ENCODE measurements at places on chromosomes 16 and 17. TPM values are rescaled to one million over a fixed set of nuclear protein-coding genes. Genes with fewer than 3 reads are reported as not detected.

DNA sequence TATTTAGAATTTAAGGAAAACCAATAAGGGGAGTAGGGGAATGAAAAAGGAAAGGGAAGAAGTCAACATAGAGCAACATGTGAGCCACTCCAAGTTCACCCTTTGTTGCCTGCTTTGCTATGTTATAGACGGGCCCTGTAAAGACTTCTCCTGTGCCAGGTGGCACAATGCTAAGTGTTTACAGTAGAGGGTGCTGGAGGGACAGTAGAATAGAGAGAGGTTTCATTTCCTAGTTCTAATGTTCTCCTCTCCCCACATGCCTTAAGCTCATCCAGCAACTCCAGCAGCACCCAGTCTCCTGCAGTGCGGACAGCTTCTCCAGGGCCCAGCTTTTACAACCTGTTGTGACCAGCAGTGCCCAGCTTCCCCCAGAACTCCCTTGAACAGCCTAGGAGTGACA is 468.0 kb downstream of the HS3ST3B1 start:
- DNase-seq = no peak
- no peaks in the 10 kb centered on the region for H3K27me3 ChIP-seq
- H3K27ac ChIP-seq = no peak overlapping the region
- H3K36me3 ChIP-seq = no peaks in the 10 kb centered on the region

DNA sequence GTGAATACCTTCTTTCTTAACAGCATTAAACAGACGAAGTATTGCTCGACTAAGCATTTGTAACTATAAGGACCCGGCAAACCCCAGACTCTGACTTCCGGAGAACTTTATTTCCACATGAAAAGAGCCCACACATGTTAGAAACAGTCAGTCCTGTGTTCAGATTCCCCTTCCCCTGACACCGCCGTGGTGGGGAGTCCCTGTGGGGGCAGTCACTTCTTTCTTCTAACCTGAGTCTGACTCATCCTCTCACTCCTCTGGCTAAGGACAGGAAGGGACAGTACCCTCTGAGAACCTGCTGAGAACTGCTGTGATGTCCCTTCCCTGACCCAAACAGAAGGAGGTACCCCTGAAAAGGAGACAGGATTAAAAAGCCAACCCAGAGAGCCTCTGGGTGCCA is 165.1 kb downstream of the XYLT1 start:
- H3K4me1 ChIP-seq = peaks cover 44% of the 10 kb centered on the region
- no peaks in the 10 kb centered on the region for H3K27me3 ChIP-seq

Gene PPM1D
- total RNA-seq = 13.3 TPM

DNA sequence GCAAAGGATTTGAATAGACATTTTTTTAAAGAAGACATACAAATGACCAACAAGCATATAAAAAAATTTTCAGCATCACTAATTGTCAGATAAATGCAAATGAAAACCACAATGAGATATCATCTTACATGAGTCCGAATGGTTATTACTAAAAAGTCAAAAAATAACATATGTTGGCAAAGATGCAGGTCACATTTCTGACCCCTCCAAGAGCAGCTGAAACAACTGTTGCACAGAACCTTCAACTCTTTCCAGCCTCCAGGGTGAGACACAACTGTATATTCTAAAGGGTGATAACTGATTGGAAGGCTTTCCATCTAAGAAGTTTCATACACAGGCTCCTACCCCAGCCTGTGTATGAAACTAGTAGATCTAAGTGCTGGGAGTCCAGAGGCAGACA is 51.9 kb downstream of the SLFN5 start:
- no peaks in the 10 kb centered on the region for H3K4me1 ChIP-seq
- peaks cover 9% of the 10 kb centered on the region for H3K27me3 ChIP-seq
- DNase-seq = no peak
- no peak overlapping the region for H3K4me3 ChIP-seq
- H3K36me3 ChIP-seq = no peaks in the 10 kb centered on the region

DNA sequence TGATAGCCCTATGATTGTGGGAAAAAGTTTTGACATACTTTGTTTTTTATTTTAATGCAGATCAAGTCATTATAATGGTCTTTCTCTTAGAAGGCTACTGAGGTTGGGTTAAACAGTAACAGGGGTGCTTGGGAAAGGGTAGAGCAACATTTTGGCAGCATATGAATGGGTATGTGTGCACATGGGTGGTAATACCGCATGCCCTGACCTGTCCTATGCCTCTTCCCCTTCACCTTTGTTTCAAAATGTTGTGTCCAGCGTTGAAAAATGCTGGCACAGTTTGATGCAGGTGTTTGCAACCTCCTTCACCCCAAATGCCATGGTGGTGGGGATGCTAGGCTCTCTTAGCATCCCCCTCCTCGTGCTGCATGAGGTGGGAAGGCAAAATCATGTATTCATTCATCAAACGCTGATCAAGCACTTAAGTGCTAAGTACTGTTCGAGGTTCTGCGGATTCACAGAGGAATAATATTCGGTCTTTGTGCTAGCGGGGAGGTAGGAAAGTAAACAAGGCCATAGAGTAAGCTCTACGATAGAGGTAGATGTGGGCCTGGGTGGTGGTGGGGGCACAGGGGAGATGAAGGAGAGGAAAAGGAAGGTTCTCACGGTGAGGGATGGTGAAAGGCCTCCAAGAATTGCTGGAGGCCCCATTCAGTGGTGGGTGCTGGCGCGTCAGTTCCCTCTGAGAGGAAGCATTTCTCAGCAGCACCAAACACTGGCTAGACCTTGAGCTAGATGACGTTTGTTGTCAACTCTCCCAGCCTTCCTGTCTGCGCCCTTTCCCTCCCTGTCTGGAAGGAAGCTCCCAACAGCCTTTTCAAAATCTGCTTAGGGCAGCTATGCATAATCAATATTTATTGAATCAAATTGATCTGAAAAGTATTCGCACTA is 13.3 kb upstream of the MARCHF10 start:
- no peak overlapping the region for H3K27ac ChIP-seq
- DNase-seq = no peak
- H3K4me1 ChIP-seq = peaks cover 27% of the 10 kb centered on the region
- no peak overlapping the region for H3K4me3 ChIP-seq

GRCh38 chr17:1431631-1432104 is 24.4 kb downstream of the CRK start:
- no peaks in the 10 kb centered on the region for H3K4me1 ChIP-seq
- H3K4me3 ChIP-seq = no peak overlapping the region
- H3K27me3 ChIP-seq = no peaks in the 10 kb centered on the region
- H3K27ac ChIP-seq = 0 out of 2 replicates have a peak overlapping the region, but pooled peaks have one; percentile 32
- DNase-seq = no peak
- H3K36me3 ChIP-seq = peaks cover 27% of the 10 kb centered on the region

DNA sequence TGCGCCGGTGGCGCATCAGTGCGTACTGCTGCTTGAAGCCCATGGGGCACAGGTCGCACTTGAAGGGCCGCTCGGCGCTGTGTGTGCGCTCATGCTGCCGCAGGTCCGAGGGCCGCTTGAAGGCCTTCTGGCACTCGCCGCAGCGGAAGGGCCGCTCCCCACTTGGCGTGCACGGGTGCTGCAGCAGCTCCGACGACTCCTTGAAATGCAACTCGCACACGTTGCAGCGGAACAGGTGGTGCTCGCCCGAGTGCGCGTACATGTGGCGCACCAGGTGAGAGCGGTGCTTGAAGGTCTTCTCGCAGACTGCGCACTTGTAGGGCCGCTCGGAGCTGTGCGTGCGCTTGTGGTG is 3.3 kb downstream of the ZNF319 start:
- H3K4me1 ChIP-seq = peaks cover 8% of the 10 kb centered on the region
- DNase-seq = no peak
- no peaks in the 10 kb centered on the region for H3K27me3 ChIP-seq
- H3K36me3 ChIP-seq = no peaks in the 10 kb centered on the region

- no peaks in the 10 kb centered on the region for H3K36me3 ChIP-seq
- H3K4me1 ChIP-seq = peaks cover 36% of the 10 kb centered on the region
- peak; percentile 98 for DNase-seq
Measured at GRCh38 chr16:56281249-56281805, 90.0 kb downstream of the GNAO1 start.

GRCh38 chr17:74008196-74008595 is 195.3 kb upstream of the RPL38 start:
- no peaks in the 10 kb centered on the region for H3K36me3 ChIP-seq
- H3K27me3 ChIP-seq = no peaks in the 10 kb centered on the region
- no peak overlapping the region for H3K27ac ChIP-seq
- H3K4me1 ChIP-seq = peaks cover 7% of the 10 kb centered on the region

DNA sequence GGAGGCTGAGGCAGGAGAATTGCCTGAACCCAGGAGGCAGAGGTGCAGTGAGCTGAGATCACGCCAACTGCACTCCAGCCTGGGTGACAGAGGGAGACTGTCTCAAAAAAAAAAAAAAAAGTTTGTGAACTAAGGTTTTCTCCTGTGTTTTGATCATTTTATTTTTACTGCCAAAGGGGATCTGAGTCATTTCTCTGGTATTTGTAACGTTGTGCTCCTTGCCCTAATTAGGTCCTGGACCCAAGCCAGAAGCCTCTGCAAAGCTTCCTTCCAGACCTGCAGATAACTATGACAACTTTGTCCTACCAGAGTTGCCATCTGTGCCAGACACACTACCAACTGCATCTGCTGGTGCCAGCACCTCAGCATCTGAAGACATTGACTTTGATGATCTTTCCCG is 32.1 kb downstream of the IST1 start:
- DNase-seq = no peak
- H3K27ac ChIP-seq = no peak overlapping the region
- H3K36me3 ChIP-seq = peaks cover 65% of the 10 kb centered on the region

- no peak for DNase-seq
- H3K27me3 ChIP-seq = no peaks in the 10 kb centered on the region
- no peak overlapping the region for H3K4me3 ChIP-seq
- H3K36me3 ChIP-seq = no peaks in the 10 kb centered on the region
- H3K4me1 ChIP-seq = no peaks in the 10 kb centered on the region
Measured at GRCh38 chr16:56258508-56259424, 67.5 kb downstream of the GNAO1 start.

DNA sequence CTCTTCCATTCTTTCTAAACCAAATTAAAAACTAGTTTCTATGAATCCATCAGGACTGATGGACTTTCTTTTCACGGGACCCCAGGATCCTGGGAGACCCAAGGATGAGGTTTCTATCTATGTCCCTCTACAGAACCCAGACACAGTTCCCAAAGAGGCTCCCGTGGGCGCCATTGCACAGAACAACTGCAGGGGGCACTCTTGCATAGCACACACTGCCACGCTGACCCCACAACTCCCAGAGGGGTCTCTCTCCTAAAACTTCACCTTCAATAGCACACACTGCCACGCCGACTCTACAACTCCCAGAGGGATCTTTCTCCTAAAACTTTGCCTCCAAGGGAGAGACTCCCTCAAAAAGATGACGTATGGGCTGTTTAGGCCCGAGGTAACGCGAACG is 9.0 kb downstream of the ABR start:
- DNase-seq = peak; percentile 56
- H3K4me3 ChIP-seq = no peak overlapping the region
- no peaks in the 10 kb centered on the region for H3K27me3 ChIP-seq
- no peaks in the 10 kb centered on the region for H3K4me1 ChIP-seq
- no peak overlapping the region for H3K27ac ChIP-seq

DNA sequence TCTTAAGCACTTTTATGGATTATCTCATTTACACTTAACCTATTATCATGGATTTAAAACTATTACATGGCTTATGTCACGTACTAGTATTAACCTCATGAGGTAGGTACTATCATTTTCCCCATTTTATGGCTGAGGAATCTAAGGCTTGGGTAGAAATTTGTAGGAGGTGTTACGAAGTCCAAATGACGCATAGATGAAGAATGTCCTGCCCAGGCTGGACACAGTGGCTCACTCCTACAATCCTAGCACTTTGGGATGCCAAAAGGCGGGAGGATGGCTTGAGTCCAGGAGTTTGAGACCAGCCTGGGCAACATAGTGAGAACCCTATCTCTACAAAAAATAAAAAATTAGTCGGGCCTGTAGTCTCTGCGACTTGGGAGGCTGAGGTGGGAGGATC is 4.8 kb upstream of the C1QL1 start:
- peaks cover 32% of the 10 kb centered on the region for H3K27me3 ChIP-seq
- H3K4me3 ChIP-seq = no peak overlapping the region
- H3K36me3 ChIP-seq = no peaks in the 10 kb centered on the region

DNA sequence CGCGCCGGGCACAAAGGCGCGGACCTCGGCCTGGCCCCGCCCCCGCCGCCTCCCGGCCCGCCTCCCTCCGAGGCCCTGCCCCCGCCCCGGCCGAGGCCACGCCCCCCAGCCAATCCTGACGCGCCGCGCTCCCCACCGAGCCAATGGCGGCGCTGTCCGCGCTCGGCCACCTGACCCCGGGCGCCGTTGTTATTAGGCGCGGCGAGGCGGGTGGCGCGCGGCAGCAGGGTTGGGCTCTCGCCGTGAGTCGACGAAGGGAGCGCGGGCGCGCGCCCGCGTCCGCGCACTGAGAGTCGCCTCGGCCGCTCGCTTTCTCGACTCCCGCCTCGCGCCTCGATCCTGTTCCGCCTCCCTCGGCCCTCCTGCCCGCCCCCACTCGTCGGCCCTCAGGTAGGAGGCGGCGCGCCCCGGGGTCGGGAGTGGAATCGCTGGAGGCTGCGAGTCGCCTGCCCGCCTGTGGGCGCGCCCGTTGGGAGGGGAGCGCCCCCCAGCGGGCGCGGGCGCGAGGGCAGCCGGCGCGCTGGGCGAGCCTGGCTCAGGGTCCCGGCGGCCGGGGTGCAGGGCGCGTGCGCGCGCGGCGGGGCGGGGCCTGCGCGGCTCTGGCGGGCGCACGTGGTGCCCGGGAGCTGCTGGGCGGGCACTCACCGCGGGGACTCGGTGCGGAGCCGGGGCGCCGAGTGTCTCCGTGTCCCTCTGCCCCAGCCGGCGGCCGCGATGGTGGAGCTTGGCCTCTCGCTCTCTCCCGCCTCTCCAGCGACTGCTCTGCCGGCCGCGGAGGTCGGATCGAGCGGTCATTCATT is 405 bp upstream of the CBLN1 start:
- peak overlapping the region; percentile 79 for H3K4me3 ChIP-seq
- DNase-seq = peak; percentile 97
- H3K27me3 ChIP-seq = peaks cover 88% of the 10 kb centered on the region
- no peaks in the 10 kb centered on the region for H3K36me3 ChIP-seq
- peaks cover 47% of the 10 kb centered on the region for H3K4me1 ChIP-seq
- H3K27ac ChIP-seq = no peak overlapping the region

DNA sequence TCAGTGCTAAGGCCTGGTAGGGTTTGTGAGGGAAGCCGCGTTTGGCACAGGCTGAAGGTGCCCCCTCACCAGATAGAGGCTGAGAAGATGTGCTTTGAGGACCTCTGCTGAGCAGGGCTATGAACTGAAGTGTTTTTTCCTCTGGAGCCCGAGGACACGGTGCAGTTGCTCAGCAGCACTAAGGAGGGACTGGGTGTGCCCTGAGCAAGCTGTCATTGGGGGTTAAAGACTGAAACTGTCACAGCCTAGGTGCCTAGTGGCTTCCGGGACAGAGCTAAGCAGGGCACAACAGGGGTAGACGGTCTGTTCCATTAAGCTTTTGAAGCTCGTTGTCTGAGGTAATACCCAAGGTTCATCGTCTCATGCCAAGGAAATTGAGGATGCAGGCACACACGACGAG is 24.8 kb upstream of the ASGR2 start:
- peaks cover 42% of the 10 kb centered on the region for H3K4me1 ChIP-seq
- H3K27ac ChIP-seq = no peak overlapping the region
- peaks cover 12% of the 10 kb centered on the region for H3K27me3 ChIP-seq
- no peak for DNase-seq

Gene OSGIN1
- total RNA-seq = 1.6 TPM

GRCh38 chr16:11430601-11431317 is 85.5 kb downstream of the RMI2 start:
- H3K36me3 ChIP-seq = no peaks in the 10 kb centered on the region
- DNase-seq = no peak
- peaks cover 4% of the 10 kb centered on the region for H3K4me1 ChIP-seq
- H3K4me3 ChIP-seq = no peak overlapping the region

Gene ANKRD40CL
- not detected for total RNA-seq
